NCI-H446 (cell line): ENCODE measurements at places on chromosomes 1 and 21.
A peak's percentile ranks its signal among the peaks of the same experiment; 100 is the strongest.

DNA sequence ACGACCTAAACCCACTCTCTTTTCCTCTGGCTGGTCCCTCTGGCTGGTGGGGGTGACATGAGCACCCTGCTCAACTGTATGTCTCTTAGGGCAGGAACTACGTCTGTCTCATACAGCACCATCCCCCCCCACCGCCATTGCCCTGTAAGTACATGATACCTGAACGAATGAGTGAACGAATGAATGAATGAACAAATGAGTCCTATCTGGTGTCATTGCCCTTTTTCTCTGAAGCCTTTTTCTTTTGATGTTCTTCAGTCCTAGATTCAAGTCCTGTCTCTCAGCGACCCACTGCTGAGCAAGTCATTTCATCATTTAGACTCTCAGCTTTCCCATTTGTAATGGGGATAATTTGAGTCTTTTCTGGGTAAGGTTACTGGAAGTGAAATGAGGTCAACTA lies 10.8 kb downstream of the MATN1 start:
- no peak for DNase-seq

DNA sequence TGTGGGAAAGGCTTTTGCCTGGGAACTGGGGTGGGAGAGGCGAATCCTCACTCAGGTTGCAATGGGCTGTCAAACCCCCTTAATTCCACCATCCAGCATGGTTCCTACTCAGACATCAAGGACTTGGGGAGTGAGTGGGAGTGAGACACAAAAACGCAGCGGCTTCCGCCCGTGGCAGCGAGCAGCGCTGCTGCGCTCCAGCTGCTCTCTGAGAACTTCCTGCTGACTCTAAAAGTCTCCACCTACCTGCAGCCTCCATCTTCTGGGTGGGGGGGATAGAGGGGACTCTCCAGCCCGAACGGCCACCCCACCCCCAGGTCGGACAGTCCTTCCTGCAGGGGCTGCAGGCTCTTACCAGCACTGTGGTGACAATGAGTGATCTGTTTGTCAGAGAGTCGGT lies 184.4 kb downstream of the GRIK3 start:
- no peak for DNase-seq

DNA sequence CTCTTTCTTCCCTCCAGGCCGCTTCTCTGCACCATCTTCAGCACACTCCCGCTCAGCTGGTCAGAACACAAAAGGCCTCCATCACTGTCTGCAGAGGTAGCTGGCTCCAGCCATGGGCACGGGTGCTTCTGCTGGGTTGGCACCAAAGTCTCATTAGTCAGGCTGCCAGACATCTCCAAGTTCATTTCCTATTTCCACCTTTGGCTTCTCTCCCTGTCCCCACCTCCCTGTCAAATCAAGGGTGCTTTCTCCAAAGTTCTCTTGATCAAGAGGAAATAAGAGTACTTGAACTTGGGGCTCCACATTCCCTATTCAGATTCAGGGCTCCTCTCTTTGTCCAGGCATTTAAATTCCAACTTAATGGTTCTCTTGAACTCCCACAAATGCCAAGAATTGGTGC lies 33.9 kb upstream of the GRIK3 start:
- peak; percentile 90 for DNase-seq

GRCh38 chr1:66503841-66504470 lies 30.0 kb upstream of the SGIP1 start:
- peak; percentile 78 for DNase-seq
